ENCODE measurements at places on chromosomes 7 and 10.
A peak's percentile ranks its signal among the peaks of the same experiment; 100 is the strongest.

- DNase-seq, result no peak
Measured at GRCh38 chr10:12208460-12208859, 12.5 kb downstream of the CDC123 start.

- no peak for DNase-seq
Measured at GRCh38 chr10:62815381-62816075, 638 bp downstream of the EGR2 start.

- no peak for DNase-seq
Measured at GRCh38 chr10:50533296-50533695, 90.5 kb downstream of the SGMS1 start.

DNA sequence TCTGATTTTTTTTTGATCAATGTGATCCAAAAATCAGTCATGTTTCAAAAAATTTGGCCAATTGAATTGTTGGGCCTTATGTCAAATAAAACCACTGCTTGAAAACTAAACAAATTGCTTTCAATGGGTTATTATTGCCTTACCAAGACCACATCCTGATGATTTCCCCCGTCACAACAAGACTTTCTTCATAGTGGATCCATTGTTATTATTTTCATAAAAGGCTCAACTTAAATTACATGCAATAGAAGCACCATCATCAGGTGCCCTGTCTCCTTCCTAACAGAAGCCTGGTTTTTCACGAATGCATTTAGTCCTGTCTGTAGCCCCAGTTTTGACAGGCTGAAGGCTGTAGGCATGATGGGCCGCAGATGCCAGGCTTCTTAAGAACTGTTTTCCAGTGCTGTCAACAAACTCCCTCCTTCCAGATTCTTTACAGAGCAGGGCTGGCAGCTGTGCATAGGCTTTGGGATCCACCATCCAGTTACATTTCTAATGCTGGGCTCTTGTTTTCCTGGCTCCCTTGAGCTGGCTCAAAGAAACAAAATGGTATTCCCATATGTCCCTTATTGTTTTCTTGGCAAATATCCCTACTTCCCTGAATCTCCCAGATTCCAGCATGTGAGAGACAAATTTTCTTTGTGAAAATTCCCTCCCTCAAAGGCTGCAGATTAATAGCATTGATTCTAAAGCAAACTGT is 302.0 kb downstream of the TWIST1 start:
- no peak for DNase-seq

- no peak for DNase-seq
Measured at GRCh38 chr10:110042891-110043290, 35.1 kb downstream of the ADD3 start.

GRCh38 chr7:65037740-65038688 is 31.5 kb upstream of the ERV3-1 start:
- peak; percentile 88 for DNase-seq

DNA sequence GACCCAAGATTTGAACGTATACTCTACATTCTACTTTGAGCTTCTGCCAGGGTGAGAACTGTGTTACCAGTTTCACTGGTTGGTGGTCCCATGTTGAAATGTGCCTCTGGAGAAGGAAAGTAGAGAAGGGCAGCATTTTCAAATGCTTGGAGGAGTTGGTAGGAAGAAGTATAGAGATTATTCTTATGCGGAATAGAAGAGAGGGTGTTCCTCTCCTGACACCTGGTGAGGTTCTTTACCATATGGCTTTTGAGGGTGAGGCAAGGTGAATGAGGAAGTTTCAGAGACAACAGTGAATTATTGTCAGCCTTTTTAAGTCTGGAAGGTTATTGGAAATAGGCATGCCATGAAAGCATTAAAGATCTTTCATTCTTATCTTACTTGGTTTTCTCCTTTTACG is 34.3 kb downstream of the R3HCC1L start:
- no peak for DNase-seq

GRCh38 chr10:48801001-48801421 is 116.3 kb downstream of the WDFY4 start:
- DNase-seq, result no peak

Measured in NCI-H1105 (cell line).